Left ventricle myocardium inferior (tissue), 1 donor: ENCODE measurements at places on chromosomes 3 and 15. TPM values are rescaled to one million over a fixed set of nuclear protein-coding genes. Genes with fewer than 3 reads are reported as not detected.
A peak's percentile ranks its signal among the peaks of the same experiment; 100 is the strongest.

GRCh38 chr3:42653560-42654330, at the start of gene ZBTB47:
ZBTB47 (plus strand) TSS chr3:42653697; CDS start chr3:42658356, 4,659 bp downstream.
- DNase-seq, result peak; percentile 77

DNA sequence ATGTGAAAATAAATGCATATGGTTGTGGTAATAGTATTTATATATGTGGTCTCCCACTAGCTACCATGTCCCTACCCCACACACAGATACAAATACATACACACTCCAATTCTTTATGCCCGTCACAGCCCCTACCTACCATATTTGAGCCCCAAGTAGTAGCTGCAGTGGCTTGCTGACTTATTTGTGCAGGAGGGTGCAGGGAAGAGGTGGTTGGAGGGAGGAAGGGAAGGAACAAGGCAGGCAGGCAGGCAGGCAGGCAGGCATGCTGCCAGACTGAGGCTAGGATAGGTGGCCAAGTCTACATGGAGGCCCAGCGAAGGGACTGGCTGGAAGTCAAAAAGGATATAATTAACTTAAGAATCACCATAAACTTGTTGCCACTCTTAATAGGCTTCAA, 82.9 kb downstream of the SCN11A start:
- DNase-seq, result no peak

DNA sequence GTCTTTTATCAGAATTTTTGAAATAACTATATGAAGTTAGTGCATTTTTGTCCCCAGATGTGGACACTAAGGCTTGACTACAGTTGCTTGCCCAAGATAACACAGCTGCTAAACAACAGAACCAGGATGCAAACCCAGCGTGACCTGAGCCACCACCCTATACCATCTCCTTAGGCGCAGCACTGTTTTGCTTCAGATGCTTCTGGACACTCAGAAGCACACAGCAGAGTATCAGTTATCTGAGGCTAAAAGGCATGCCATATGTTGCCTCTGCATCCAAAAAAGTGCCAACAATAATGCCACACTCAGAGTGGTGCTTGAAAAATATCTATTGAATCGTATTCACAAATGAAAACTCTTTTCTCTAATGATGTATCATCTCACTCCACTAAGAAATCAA, 24.5 kb downstream of the KCNMB2 start:
- no peak for DNase-seq

DNA sequence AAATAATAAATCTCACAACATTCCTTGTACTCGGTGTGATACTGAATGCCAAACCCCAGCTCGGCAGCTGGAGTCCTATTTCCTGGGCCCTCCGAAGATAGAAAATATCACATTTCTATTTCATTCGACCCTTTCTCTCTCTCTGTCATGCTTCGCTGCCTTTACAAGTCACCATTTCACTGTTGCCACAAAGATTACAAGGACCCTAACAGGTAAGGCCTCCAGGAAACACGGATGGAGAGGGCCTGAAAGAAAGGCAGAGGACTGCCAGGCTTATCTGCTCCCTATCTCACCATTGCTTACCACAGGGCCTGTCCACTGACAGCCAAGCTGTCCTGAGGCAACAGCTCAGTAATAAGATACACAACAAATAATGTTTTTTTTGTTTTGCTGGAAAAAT, 376.5 kb downstream of the MECOM start:
- no peak for DNase-seq

The POTEB2 gene
- total RNA-seq, result not detected

GRCh38 chr3:38247366-38248035, 18.1 kb upstream of the SLC22A13 start:
- no peak for DNase-seq

DNA sequence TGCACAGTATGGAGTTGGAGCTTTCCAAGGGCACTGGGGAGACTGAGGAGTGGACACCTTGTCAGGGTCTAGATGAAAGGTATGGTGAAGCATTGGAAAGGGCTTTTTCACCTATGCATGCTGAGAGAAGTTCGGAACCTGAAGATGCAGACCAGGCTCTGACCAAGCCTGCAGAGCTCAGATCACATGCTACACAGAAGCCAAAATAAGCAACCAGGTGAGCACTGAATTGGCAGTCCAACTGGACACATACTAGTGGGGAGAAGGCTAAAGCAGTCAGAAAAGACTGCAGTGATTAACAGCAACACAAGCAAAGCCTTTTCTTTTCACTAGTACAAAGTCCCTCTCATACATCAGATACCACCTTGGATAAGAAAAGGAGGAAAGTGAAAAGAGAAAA, 238.3 kb upstream of the PLSCR5 start:
- DNase-seq, result no peak

- DNase-seq, result no peak
Measured at GRCh38 chr15:87929841-87930240, 326.7 kb downstream of the NTRK3 start.

DNA sequence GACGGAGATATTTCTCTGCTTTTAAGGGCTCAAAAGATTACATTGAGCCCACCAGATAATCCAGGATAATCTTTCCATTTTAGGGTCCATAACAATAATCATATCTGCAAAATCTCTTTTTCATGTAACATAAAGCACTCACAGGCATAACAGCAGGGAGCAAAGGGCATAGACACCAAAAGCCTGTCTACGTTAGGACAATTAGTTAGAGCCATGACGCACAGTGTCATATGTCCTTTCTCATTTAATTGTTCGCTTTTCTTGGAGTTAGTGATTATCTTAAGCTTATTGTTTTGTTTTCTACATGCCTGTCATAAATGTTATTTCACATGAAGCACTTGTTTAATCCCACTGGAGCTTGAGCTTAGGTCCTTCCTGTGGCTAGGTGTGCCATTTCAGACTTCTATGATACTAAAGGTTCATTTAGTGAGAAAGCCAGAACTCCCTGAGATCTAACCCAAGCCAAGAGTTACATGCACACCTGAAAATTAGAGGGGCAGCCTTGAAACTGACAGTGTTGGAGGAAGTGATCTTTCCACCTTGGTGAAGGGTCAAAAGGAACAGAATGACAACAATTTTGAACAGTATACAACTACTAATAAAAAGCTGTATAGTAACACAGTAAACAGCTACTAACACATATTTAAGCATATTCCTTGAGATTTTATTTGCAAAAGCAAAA, 11.7 kb upstream of the HHATL start:
- DNase-seq, result no peak

DNA sequence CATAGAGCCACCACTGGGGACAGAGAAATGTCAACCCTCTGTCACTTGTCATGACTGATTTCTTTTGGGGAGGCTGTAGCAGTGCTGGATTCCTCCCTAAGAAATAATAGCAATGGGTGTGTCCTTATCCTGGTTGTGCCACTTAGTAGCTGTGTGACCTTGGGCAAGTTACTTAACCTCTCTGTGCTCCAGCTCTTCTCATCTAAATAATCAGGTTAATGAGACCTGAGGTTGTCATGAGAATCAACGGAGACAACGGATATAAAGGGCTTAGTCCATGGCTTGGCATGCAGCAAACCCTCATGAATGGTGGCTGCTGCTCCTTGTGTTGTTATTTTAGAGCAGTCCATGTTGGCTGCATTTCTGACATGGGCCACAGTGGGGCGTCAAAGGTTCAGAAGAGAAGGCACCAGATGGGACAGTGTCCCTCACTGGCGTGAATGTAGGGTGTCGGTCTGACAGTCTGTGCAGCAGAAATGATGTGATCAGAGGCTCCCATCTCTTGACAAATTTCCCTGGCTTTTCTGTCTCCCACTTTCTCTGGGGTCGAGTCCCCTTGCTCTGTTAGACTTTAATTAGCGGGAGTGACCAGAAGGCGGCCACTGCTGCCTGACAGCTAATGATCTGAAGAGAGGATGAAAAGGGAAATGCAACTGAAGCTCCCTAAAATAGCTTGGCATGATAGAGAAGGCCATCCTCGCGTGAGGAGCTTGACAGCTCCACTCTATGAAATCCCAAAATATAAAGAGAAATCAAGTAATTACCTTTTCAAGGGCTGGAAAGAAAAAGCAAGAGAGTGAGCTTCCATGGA, 209.4 kb downstream of the CADPS start:
- peak; percentile 58 for DNase-seq

The EXD1 gene
- not detected for total RNA-seq

DNA sequence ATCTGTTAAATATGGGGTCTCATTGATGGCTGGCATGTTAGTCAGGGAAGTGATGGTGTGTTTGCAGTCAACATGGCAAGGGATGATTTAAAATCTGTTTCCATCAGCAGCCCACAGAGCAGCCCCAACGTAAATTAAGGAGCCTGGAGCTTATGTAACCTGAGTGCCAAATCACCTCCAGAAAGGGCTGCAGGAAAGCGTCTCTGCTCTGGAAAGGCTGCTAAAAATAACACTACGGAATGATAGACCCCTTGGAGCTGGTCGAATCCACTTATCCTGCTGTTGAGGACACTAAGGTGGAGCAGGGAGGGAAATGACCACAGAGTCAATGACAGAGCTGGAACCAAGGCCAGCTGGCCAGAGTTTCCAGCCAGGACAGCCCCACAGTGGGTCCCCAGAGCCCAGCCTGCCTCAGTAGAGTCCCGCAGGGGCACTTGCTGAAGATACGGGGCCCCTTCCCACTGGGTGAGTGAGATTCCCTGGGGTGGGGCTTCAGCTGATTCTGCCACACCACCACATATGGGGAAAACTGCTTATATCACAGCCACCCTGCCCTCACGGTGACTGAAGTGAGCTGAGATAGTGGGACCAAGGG, 63.5 kb downstream of the EPHB1 start:
- DNase-seq, result no peak

The MKRN3 gene
- 0.63 TPM for total RNA-seq

The CCR8 gene
- not detected for total RNA-seq

- no peak for DNase-seq
Measured at GRCh38 chr3:45819543-45819942, 22.4 kb downstream of the LZTFL1 start.

The ACAN gene
- not detected for total RNA-seq

The TRIM42 gene
- total RNA-seq, result not detected

- DNase-seq, result no peak
Measured at GRCh38 chr15:79967298-79968182, 3.5 kb downstream of the BCL2A1 start.

DNA sequence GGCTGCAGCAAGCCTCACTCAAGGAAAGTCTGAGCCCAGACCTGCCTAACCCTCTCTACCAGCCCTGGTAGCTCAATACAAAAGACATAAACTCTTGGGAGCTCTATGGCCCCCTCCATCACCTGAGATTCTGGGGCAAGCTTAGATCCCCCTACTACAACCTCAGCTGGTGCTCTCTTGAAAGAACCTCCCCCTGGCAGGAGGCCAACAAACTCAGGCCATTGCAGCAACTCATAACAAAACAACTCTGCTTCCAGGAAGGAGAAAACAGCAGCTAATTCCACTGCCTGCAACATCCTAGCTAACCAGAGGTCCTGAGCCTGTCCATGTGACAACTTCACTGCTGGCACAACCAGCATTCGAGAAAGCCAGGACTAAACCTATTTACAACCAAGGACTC, 169.2 kb downstream of the ROBO1 start:
- DNase-seq, result no peak
